ENCODE measurements at places on chromosomes 3 and 15. TPM values are rescaled to one million over a fixed set of nuclear protein-coding genes. Genes with fewer than 3 reads are reported as not detected.

DNA sequence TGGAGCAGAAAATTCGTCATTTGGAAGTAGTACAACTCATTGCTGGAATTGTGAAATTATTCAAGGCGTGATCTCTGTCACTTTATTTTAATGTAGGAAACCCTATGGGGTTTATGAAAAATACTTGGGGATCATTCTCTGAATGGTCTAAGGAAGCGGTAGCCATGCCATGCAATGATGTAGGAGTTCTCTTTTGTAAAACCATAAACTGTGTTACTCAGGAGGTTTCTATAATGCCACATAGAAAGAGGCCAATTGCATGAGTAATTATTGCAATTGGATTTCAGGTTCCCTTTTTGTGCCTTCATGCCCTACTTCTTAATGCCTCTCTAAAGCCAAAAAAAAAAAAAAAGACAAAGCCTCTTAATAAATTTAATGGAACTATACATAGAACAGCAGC is 5.5 kb upstream of the TIMMDC1 start:
- no peak for DNase-seq

CLDN18 gene
- not detected for total RNA-seq

GRCh38 chr3:71039332-71039731 is 544.2 kb downstream of the FOXP1 start:
- DNase-seq, result no peak

GRCh38 chr3:42025370-42026138 is 63.7 kb upstream of the ULK4 start:
- DNase-seq, result peak; percentile 94

DNA sequence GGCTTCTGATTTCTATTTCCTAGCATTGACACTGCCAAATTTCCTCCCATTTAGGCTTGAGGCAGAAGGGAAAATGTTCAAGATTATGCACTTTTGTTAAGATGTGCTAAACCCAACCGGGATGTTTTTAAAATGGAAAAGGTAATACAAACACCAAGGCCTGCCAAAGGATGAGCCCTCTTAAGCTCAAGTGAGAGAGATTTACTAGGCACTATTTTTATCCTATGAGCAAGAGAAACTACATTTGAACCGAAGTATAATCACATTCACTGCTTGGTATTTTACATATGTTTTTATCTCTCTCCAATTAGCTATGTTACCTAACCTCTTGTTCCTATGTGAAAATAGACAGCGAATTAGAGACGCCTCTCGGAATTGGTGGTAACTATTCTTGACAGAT is 295.8 kb downstream of the GABRB3 start:
- no peak for DNase-seq

- no peak for DNase-seq
These were observed 26.1 kb downstream of the STARD5 start for GRCh38 chr15:81297603-81298575.

GRCh38 chr3:22893101-22893500 is 310.0 kb upstream of the UBE2E2 start:
- DNase-seq, result no peak

GRCh38 chr15:38992506-38992905 is 427.9 kb upstream of the RASGRP1 start:
- DNase-seq, result no peak

DNA sequence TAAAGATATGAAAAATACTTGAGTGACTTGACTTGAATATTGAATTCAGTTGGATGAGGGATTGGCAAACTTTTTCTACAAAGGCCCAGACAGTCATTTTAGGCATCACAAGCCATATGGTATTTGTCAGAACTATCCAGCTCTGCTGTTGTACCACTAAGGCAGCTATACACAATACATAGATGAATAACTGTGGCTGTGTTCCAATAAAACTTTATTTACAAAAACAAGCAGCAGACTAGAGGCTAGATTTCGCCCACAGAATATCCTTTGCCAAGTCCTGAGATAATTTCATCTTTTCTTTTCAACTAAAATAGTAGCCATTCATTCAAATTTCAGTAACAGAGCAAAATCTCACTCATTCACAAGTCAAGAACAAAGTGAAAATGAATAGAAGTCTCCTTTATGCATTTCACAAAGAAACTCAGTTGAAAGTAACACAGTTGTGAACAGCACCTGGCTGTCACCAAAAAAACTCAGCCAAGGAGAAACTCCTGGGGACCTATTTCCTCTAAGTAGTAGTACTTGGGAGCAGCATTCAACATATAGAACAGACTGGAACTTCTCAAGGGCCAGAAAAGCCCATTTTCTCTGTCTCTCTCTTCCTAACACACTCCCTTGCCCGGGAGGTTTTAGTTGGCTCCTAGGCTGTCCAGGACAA is 56.3 kb downstream of the OSBPL10 start:
- no peak for DNase-seq

GRCh38 chr15:76135516-76135915 is 75.7 kb downstream of the TMEM266 start:
- DNase-seq, result no peak

DNA sequence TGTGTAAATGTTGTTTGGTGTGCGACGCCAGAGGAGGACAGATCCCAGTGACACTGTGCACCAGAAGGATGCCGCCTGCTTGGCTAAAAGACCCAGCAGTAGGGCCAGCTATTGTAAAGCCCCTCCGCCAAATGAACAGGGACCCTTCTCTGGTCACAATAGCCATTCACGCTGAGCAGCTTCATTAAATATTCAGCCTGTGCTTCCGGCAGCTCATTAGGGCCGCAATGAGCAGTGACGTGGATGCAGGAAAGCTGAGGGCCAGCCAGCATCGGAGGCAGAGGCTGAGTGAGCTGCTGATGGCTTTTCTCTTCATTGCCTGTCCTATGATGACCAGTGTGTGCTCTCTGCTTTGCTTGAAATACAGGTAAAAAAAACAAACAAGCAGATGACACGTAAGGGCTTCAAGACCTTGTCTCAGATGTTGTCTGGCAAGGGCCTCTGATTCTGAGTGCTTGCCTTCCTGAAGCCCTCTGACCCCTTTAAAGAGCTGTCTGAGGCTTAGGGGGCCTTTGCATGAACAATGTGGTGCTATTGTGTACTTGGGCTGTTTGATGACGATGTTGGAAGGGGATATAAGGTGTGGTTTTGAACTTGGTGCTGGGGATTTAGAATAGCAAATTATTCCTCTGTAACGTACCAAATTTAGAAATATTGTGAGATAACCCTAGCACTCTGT is 130.4 kb downstream of the FEZF2 start:
- no peak for DNase-seq

Data from cardiac septum (tissue), 1 donor.